MG63 (cell line): ENCODE measurements at places on chromosomes 12 and 14. TPM values are rescaled to one million over a fixed set of nuclear protein-coding genes. Genes with fewer than 3 reads are reported as not detected.

- DNase-seq, result no peak
Observed at GRCh38 chr12:117966511-117966910, 2.3 kb downstream of the KSR2 start.

DNA sequence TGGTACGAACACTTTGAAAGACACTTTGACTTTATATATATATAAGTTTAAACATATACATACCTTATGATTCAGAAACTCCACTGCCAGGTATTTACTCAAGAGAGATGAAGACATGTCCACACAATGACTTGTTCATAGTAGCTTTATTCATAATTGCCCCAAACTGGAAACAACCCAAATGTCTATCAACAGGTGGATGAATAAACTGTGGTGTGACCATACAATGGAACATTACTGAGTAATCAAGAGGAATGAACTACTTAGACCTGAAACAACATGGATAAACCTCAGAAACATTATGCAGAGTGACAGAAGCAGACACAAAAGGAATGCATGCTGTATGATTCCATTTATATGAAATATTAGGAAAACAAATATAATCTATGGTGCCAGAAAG is 71.1 kb downstream of the PPP1R36 start:
- no peak for DNase-seq

- no peak for DNase-seq
Observed at GRCh38 chr14:20807304-20808161, 4.9 kb upstream of the RNASE1 start.

- peak; percentile 50 for DNase-seq
Observed at GRCh38 chr12:108375986-108376663, 37.0 kb upstream of the CMKLR1 start.

Gene TSPAN11
- total RNA-seq, result 1.0 and 1.2 TPM in 2 replicates

Gene TAS2R50
- total RNA-seq, result not detected in 2 replicates

Gene BLOC1S1
- 75.7 and 97.6 TPM in 2 replicates for total RNA-seq
